ENCODE measurements at places on chromosomes 16 and 17.

DNA sequence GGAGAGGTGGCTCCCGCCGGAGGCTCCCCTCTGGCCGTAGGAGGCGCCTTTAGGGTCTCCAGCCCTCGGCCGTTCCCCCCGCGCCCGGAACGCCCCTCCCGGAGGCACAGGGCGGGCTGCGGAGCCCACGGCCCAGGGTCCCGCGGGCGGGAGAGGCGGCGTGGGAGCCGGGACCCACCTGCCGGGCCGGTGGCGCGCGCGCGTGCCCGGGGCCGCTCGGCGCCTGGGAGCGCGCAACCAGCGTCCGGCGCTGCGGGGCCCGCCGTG is at the start of gene MIF4GD:
TSS of gene MIF4GD (minus strand) at position 266 of the 267 bp plus-strand sequence. CDS start 1,036 bp downstream, outside the sequence.
- DNase-seq, result no peak

DNA sequence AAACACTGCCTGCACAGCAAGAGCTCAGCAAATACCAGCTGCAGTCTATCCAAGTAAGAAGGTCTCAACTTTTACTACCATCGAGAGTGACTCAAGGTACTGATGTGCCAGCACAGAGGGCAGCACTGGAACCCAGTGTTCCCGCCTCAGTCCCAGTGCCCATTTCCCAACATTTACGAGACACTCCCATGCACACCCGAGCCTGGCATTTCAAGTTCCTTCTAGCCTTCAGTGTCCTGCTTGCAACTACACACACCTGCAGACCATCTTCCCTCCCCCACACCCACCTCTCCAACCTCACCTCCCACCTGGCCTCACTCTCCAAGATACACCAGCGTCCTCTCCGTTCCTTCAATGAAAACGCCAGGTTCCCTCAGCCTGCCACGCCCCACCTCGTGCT is 3.2 kb downstream of the KLHDC4 start:
- no peak for DNase-seq

GRCh38 chr16:14310519-14310991 is 239.4 kb downstream of the MRTFB start:
- no peak for DNase-seq

DNA sequence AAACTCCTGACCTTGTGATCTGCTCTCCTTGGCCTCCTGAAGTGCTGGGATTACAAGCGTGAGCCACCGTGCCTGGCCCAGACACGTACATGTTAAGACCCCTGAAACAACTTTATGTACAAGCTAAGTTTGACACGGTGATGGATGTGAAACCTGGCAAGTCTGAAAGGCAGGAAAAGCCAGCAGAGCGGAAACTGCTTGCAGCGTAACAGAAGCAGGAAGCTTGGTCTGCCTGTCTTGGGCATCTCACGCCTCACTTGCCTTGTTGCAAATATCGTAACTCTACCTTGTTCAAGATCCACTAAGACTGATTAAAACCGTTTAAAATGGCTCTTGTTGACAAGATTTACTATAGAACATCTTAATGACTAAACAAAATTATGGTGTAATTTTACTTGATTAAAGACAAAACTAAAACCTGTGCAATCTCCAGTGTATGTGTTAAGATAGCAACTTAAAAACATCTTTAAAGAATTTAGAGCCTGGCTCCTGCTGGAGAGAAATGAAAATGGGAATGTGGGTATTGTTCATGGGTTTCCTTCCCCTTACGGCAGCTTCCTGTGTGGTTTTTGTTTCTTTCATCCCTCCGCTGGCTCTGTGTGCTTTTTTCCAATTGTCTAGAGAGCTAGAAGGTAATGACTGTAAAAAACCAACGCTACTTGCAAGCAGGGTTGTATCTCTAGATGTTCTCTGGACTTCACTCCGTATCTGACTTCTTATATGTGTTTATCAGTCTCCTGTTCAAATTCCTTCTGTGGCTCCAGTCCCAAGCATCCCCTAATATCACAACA is 477.6 kb downstream of the XYLT1 start:
- DNase-seq, result peak; percentile 13

DNA sequence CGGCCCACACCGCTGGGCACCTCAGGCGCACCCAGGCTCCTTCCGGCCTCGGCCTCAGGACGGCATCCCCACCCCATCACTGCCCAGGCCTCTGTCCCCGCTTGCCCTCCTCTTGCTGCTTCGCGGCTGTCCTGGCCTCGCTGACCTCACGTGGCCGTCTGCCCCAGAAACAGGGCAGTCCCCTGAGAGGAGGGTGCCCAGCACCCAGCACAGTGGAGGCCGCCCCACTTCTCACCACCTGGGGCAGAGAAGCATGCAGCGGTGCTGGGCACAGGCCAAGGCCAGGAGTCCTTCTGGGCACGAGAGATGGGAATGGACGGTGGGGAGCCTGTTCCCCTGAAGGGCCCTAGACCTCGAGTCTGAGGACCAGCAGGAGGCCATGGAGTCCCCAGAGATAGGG is 8.9 kb downstream of the HAGH start:
- no peak for DNase-seq

GRCh38 chr16:78057803-78058564 is 35.6 kb downstream of the CLEC3A start:
- DNase-seq, result no peak

DNA sequence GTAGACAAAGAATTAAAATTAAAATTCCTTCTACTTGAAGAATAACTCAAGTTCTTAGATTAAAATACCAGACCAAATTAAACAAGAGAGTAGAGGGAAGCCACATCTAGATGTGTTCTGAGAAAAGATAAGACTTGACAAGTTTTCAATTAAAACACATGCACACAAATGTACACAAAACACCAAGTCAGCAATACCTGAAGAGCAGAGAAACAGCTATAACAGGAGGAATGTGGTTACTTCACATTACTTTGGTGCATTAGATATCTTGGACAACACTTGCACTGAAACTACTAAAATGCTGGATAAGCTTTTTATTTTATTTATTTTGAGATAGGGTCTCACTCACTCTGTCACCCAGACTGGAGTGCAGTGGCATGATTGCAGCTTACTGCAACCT is 113.9 kb downstream of the MAP2K4 start:
- DNase-seq, result no peak
